ENCODE measurements at places on chromosomes 6 and 20.

- DNase-seq, result no peak
Observed at GRCh38 chr6:83889621-83890020, 30.1 kb downstream of the CYB5R4 start.

DNA sequence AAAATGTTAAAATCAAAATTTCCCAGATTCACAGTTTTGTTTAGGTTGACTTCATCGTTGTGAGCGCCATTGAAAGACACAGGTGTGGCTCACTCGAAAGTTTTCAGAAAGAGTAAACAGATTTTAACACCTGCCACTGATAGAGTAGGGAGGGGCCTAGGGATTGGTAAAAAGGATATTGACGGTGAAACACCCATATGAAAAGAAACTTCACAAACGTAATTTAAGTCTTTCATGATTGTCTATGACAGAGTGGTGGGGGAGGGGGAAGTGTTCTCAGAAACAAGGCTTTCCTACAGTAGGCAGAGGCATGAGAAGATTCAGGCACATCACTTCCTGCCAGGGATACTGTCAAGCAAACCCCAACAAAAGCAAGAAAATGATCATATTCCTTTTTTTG lies 101.4 kb downstream of the PERP start:
- DNase-seq, result no peak

- no peak for DNase-seq
Observed at GRCh38 chr6:44133003-44133931, 5.9 kb downstream of the TMEM63B start.

GRCh38 chr20:54389596-54390280 lies 85.7 kb upstream of the DOK5 start:
- DNase-seq, result no peak

- no peak for DNase-seq
Observed at GRCh38 chr20:54555150-54555549, 79.8 kb downstream of the DOK5 start.

DNA sequence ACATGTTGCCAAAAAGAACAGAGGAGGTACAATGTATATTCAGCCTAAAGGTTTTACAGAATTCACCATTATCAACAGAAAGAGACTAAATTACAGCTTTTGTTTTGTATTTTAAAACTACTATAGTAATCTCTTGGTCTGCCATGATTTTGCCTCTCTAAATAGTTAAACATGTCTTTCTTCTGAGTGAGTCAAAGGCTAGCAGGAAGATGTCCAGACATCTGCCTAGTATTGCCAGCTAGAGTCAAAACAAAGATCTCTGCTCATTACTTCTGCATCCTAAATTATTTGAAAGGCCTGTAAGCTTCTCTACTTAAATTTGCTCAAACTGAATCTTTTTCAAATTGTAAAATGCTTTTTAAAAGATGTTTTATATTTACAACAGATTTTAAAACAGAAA lies 8.8 kb downstream of the ASF1A start:
- DNase-seq, result peak; percentile 48

Data from astrocyte (in vitro differentiated cells and primary cell).